ENCODE measurements at places on chromosomes 3 and 15.

DNA sequence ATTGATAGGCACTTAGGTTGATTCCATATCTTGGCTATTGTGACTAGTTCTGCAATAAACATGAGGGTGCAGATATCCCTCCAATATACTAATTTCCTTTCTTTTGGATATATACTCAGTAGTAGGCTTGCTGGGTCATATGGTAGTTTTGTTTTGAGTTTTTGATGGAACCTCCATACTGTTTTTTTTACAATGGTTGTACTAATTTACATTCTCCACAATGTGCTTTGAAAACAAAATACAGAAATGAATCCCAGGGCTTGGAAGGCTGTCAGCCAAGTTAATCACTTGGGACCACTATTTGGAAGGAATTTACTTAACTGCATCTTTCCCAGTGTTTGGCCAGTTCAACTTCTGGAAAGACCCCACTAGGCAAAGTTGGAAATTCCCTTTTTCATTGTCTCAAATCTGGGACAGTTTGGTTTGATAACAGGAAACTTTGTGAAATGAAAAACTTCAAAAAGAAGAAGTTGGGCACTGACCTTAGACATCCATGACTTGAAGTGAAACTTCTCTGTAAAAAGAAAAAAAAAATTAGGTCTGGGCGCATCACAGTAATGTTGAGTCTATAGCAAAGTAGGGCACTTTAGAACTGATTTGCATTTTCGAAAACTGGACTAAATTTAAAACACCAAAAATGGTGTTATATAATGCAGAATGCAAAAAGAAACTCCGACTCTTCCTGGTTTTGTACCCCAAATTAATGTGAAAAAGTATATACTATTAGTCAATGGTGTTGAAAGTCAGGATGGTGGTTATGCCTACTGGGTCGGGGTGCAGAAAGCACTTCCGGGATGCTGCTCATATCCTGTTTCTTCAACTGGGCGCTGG is 6.0 kb downstream of the CTSH start:
- no peak for DNase-seq

DNA sequence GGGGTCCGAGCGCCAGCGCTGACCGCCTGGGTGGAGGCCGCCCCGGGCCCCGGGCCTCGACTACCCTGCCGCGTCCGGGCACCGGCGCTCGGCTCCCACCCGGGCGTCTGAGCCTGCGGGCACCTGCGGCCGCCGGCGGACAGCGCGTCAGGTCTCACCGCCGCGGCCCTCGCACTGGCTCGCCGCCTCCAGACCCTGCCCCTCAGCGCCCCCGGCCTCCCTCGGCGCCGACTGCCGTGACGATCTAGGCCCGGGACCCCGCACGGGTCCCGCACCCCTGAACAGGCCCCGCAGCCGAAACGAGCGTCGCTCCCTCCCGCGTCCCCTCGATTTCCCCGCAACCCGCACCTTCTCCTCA is 297 bp downstream of the PRC1 start:
- DNase-seq = peak; percentile 27

GRCh38 chr3:44958386-44958785 is 17.6 kb downstream of the ZDHHC3 start:
- no peak for DNase-seq

- DNase-seq = no peak
Measured at GRCh38 chr3:182760576-182761164, 32.6 kb upstream of the ATP11B start.

DNA sequence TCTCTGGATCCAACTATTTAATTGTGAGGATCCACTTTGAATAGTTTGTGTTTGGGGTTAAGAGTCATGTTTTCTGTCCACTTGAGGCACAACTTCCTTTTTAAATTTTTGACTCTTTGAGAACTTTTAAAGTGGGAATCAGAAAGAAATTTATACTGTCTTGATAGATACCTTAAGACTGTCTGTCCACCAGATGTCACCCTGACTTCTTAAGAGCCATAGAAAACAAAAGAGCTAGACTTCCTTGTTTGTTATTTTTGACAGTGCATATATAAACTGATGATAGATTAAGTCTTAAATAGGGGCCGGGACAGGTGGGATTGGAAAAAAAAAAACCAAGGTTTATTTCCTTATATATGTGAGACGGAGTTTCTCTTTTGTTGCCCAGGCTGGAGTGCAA is 52.1 kb upstream of the WDR72 start:
- no peak for DNase-seq

GRCh38 chr3:60610441-60611112 is 640.7 kb downstream of the FHIT start:
- DNase-seq = no peak

- DNase-seq = no peak
Measured at GRCh38 chr3:97914388-97914787, 57.8 kb downstream of the RIOX2 start.

DNA sequence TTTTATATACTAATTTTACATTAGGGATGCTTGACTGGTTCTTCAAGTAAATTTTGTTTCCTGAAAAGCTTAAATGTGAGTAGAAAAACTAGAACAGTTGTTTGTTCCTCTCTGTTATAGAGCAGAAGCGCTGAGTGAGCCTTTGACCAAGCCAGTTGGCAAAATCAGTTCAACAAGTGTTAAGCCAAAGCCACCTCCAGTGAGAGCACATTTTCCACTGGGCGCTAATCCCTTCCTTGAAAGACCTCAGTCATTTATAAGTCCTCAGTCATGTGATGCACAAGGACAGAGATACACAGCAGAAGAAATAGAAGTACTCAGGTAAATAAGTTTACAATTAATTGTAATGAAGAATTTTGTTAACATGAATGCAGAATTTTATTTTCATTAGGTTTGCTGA is 14.6 kb downstream of the CAPN7 start:
- DNase-seq = no peak

DNA sequence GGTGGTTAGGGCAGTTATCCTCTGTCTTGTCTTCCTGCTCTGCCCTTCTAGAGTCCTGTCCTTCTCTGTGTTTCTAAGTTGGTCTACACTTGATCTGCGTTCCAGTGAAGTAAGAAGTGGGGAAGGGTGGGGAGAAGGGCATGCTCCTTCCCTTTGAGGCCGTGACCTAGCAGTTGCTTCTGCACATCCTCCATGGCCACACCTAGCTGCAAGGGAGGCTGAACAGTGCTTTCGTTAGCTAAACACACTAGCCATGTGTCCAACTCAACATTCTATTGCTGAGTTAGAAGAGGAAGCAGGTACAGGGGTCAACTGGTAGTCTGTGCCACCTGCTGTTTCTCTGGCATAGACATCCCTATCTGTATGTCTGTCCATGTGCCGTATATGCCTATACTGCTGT is 94.5 kb downstream of the LARS2 start:
- DNase-seq = no peak

GRCh38 chr3:111936967-111937366 is 41.9 kb upstream of the ABHD10 start:
- DNase-seq = no peak

- DNase-seq = no peak
Measured at GRCh38 chr3:141384575-141384974, 16.3 kb downstream of the ZBTB38 start.

All from stimulated activated CD8-positive, alpha-beta memory T cell treated with anti-CD3 and anti-CD28 coated beads, Interleukin-4, amount 100 ng/mL, for 48 hours (primary cell).